ENCODE measurements at places on chromosomes 11 and 22. TPM values are rescaled to one million over a fixed set of nuclear protein-coding genes. Genes with fewer than 3 reads are reported as not detected.

- no peak overlapping the region for H3K4me3 ChIP-seq
- no peaks in the 10 kb centered on the region for H3K36me3 ChIP-seq
- H3K4me1 ChIP-seq = peaks cover 4% of the 10 kb centered on the region
- DNase-seq = no peak
- H3K27me3 ChIP-seq = peaks cover 88% of the 10 kb centered on the region
- no peak overlapping the region for H3K27ac ChIP-seq
These were observed 534.9 kb downstream of the MIAT start for GRCh38 chr22:27192135-27192829.

DNA sequence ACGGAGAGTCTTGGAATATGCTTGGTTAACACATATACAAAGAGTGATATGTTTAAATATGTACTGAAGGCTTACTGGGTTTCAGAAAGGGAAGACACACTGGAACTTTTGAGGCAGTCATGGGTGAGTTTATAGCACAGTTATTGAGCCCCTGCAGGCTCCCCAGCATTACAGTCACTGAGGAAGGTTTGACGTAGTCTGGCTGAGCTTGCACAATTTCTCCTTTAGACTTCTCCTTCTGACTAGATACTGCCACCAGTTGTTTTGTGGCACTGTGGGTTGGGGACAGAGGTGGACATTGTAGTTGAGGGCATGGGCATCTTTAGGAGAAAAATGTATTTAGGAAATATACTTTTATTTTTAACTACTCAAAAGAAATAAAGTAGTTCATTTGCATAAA, 285.4 kb downstream of the C11orf87 start:
- no peak for DNase-seq
- H3K27ac ChIP-seq = no peak overlapping the region
- H3K4me1 ChIP-seq = no peaks in the 10 kb centered on the region
- no peaks in the 10 kb centered on the region for H3K27me3 ChIP-seq
- H3K36me3 ChIP-seq = no peaks in the 10 kb centered on the region

- H3K36me3 ChIP-seq = no peaks in the 10 kb centered on the region
- no peaks in the 10 kb centered on the region for H3K4me1 ChIP-seq
These were observed 272.8 kb upstream of the SYN3 start for GRCh38 chr22:33331017-33331416.

GRCh38 chr22:50625131-50625567, 2.8 kb downstream of the ARSA start:
- no peak for DNase-seq
- no peak overlapping the region for H3K27ac ChIP-seq
- H3K4me3 ChIP-seq = no peak overlapping the region
- H3K4me1 ChIP-seq = peaks cover 4% of the 10 kb centered on the region

DNA sequence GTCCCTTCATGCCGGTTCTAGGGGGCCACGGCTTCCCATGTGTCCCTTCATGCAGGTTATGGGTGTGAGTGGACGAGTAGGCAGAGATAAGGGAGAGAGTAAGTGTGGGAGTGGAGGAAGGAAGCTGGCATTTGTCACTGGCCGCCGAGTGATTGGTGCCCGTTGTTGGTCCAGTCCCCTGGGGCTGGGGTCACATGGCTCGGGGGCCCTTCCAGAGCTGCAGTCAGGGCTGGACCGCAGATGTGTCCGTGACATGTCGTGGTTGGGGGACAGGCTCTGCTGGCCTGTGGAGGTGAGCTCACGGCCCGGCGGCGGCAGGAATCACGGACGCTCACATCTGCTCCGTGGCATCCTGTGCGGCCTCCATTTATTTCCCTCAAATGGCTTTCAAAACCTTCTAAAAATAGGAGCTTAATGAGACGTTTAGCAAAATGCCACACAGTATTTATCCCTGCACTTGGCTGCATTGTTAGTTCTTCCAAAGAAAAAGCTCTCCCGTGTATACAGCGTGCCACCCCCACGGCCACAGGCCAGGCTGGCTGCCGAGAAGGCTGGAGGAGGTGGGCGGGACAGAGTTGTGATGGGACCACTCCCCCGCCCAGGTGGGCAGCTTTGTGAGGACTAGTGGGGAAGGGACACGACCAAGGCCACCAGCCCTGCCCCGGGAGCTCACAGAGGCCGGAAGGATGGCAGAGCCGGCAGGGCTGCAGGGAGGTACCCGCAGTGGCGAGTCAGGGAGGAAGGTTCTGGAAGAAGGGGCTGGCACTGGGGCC, 386.7 kb downstream of the TBC1D22A start:
- no peaks in the 10 kb centered on the region for H3K36me3 ChIP-seq
- H3K4me1 ChIP-seq = peaks cover 6% of the 10 kb centered on the region
- DNase-seq = no peak

DNA sequence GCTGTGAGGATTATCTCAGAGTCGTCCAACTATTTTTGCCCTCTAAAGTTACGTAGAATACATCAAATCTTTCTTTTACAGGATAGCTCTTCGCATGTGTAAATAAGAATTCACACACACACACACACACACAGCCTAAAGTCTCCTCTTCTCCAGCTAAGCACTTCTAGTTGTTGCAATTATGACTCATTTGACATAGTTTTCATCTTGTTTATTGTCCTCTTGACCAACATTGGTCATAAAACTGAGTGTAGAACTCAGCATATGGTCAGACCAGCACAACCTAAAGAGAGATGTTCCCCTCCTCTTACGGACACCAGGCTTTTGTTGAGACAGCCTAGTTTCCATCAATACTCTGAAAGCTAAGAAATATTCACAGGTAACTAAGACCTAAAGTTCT, 234.2 kb downstream of the BLID start:
- H3K4me3 ChIP-seq = no peak overlapping the region
- no peak for DNase-seq
- no peaks in the 10 kb centered on the region for H3K36me3 ChIP-seq
- no peak overlapping the region for H3K27ac ChIP-seq
- H3K27me3 ChIP-seq = peaks cover 7% of the 10 kb centered on the region

- H3K4me3 ChIP-seq = no peak overlapping the region
- H3K4me1 ChIP-seq = no peaks in the 10 kb centered on the region
- H3K27ac ChIP-seq = no peak overlapping the region
- H3K36me3 ChIP-seq = no peaks in the 10 kb centered on the region
These were observed 12.0 kb upstream of the MMP13 start for GRCh38 chr11:102967497-102967896.

DNA sequence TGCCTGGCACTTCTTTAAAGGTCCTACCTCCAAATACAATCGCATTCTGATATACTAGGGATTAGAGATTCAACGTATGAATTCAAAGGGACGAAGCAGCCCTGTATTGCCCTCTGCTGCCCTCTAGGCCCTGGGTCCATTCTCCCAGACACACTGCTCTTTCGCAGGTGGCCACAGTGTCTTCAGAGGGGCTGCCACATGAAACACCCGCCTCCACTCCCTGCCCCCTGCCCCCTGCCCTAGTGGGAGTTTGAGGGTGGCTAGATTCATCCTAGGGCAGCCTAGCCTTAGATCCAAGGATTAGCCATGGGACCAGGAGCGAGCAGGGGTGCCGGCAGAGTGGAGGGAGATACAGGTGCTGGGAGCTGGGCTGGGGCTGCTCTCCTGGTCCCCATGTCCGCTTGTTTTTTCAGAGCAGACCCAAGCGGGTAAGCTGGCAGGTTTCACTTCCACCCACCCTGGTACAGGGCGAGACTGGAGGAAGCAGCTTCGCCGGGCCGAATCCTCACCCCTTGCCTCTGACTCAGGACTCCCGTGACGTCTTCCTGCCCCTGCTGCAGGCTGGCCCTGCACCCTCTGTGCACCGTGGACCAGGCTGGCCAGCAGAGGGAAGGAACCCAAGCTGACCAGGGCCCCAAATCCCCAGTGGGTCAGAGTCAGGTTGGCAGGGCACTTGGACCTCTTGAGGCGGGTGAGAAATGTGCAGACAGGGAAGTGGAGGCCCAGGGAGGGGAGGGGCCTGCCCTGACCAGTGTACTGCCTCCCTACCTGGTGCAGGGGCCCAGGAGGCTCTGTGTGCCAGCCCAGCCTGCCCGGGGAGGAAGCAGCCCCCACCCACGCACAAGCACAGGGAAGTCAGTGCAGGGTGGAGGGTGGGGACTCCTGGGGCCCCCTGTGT, 28.4 kb upstream of the HMOX1 start:
- no peak overlapping the region for H3K4me3 ChIP-seq
- H3K27me3 ChIP-seq = no peaks in the 10 kb centered on the region
- H3K4me1 ChIP-seq = no peaks in the 10 kb centered on the region
- DNase-seq = peak; percentile 89
- no peaks in the 10 kb centered on the region for H3K36me3 ChIP-seq

DNA sequence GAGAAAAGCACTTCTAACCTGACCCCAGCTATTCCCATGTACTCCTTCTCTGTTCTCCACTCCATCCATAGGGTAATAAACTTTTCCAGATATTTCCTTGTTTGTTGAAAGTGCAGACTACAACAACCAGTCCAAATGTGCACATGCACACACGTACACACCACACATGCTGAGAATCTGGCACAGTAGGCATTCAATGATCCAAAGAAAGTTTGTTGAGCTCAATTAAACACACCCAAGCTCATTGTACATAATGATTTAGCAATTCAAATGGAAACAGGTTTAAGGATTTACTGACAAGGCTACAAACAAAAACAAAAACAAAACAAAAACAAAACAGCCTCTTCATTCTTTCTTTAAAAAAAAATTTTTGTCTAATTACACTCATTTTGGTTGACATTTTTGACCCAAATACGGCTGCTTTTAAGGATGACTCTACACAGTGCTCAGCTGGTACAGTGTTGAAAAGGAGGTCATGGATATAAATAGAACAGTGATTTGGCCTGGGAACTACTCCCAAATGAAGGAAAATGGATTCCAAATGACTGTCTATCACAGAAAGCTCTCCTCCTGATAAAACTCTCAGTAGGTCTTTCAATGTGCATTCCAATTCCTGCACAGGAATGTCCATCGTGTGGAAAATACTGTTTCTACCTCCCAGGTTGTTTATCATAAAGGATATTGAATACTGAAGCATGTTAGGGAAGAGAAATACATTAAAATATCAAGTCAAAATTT, 232.2 kb downstream of the GUCY1A2 start:
- H3K36me3 ChIP-seq = no peaks in the 10 kb centered on the region
- H3K27me3 ChIP-seq = no peaks in the 10 kb centered on the region
- H3K4me1 ChIP-seq = no peaks in the 10 kb centered on the region
- H3K4me3 ChIP-seq = no peak overlapping the region

GRCh38 chr22:18069041-18069440, 8.7 kb upstream of the PEX26 start:
- H3K27ac ChIP-seq = no peak overlapping the region
- peaks cover 17% of the 10 kb centered on the region for H3K27me3 ChIP-seq
- no peaks in the 10 kb centered on the region for H3K36me3 ChIP-seq
- no peak overlapping the region for H3K4me3 ChIP-seq

- H3K27ac ChIP-seq = no peak overlapping the region
- no peaks in the 10 kb centered on the region for H3K36me3 ChIP-seq
- peak; percentile 98 for DNase-seq
- no peaks in the 10 kb centered on the region for H3K27me3 ChIP-seq
- H3K4me1 ChIP-seq = no peaks in the 10 kb centered on the region
- no peak overlapping the region for H3K4me3 ChIP-seq
These were observed 33.8 kb upstream of the PPARA start for GRCh38 chr22:46116491-46116958.

DNA sequence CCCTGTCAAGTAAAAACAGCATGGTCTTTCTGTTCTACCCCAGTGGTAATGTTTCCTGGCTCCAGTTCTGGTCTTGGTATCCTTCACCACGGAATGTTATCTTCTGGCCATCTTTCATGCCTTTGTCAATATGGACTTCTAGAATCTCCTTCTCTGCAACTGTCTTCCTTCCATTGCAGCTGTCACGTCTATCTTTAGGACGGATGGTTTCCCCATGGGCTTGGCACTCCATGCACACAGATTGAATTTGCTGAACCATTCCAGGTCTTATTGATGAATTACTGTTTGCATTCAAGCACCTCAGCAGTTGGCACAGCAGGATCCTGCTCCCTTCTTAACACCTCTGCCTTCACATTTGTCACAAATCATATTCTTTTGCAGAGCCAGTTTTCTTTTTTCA, 44.9 kb upstream of the SLC25A18 start:
- peaks cover 52% of the 10 kb centered on the region for H3K36me3 ChIP-seq
- H3K27ac ChIP-seq = no peak overlapping the region
- no peak for DNase-seq
- no peaks in the 10 kb centered on the region for H3K27me3 ChIP-seq
- no peak overlapping the region for H3K4me3 ChIP-seq

DNA sequence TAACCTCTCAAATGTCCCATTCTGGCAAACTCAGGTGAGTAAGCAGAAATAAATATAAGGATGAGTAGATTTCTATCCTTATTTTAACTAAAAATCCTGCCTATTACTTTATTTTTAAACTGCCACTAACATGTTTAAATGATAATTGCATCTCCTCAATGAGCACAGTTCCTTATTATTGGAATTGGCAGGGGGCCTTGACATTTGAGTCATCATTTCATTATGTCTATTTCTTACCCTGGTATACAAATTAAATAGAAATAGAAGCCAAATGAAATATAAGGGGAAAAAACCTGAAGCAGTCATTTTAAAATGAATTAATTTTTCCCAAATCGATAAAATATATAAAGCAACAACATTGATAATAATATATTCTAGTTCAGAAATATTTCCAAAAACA, 81.2 kb downstream of the GUCY1A2 start:
- H3K4me3 ChIP-seq = no peak overlapping the region
- no peaks in the 10 kb centered on the region for H3K4me1 ChIP-seq
- H3K36me3 ChIP-seq = no peaks in the 10 kb centered on the region
- no peaks in the 10 kb centered on the region for H3K27me3 ChIP-seq
- H3K27ac ChIP-seq = no peak overlapping the region

- H3K27ac ChIP-seq = no peak overlapping the region
- H3K36me3 ChIP-seq = peaks cover 41% of the 10 kb centered on the region
- no peaks in the 10 kb centered on the region for H3K27me3 ChIP-seq
- DNase-seq = no peak
- no peak overlapping the region for H3K4me3 ChIP-seq
These were observed 32.2 kb downstream of the ARRB1 start for GRCh38 chr11:75319035-75319877.

DNA sequence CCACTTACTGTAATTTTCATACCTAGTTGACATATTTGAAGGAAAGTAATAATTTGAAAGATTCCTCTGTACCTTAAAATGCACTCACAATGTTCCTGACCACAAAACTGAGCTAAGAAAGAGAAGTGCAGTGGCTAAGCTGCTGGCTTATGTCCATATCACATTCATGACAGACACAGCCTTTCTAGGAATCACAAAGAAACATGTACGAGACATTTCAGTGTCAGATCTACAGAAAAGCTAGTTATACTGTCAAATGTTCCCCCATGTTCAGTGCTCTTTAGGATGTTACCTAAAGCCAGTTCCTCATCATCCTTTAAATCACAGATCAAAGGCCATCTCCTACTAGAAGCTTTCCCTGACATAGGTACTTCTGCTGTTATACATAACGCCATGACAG, 142.2 kb upstream of the C11orf58 start:
- no peaks in the 10 kb centered on the region for H3K36me3 ChIP-seq
- peaks cover 50% of the 10 kb centered on the region for H3K27me3 ChIP-seq
- DNase-seq = no peak
- H3K4me1 ChIP-seq = no peaks in the 10 kb centered on the region

Gene CARNS1
- 3.1 TPM for total RNA-seq

Gene SLN
- total RNA-seq = not detected

Gene P2RX6
- total RNA-seq = 0.47 TPM

Gene TPBGL
- not detected for total RNA-seq

Gene TIMM10B
- total RNA-seq = 39.8 TPM

Gene RNF121
- 50.9 TPM for total RNA-seq

Gene TRIM34
- 1.3 TPM for total RNA-seq

Gene TTC28
- 28.6 TPM for total RNA-seq

Gene SAA4
- not detected for total RNA-seq
